ENCODE measurements at places on chromosomes 2 and 18.

- DNase-seq, result peak; percentile 23
Observed at GRCh38 chr18:34492652-34493051, 217.4 kb upstream of the DTNA start.

- DNase-seq, result no peak
Observed at GRCh38 chr18:76951456-76952247, 129.3 kb downstream of the ZNF236 start.

GRCh38 chr2:29233428-29233827, 118.2 kb downstream of the CLIP4 start:
- DNase-seq, result no peak

GRCh38 chr2:218026244-218026643, 23.4 kb upstream of the TNS1 start:
- DNase-seq, result no peak

- no peak for DNase-seq
Observed at GRCh38 chr2:45545943-45546342, 65.1 kb downstream of the SRBD1 start.

DNA sequence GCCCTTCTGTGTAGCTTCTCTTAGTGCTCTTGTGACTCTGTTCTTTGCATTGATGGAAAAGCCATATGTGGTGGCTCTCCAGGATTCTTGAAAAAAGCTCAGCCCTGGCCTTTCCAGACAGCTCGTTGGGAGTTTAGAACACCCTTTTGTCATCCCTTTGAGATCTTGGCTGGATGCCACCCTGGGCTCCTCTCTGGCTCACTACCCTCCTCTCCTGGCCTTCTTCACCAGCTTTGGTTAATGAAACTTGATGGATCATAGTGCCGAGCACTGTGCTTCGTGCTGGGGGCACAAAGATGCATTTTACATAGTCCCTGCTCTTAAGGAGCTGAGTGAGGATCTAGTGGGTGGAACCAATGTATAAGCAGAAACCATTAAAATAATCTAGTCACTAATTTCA, 15.6 kb upstream of the FHOD3 start:
- no peak for DNase-seq
